WTC11 (cell line): ENCODE measurements at places on chromosomes 12 and 14. TPM values are rescaled to one million over a fixed set of nuclear protein-coding genes. Genes with fewer than 3 reads are reported as not detected.

Gene PMEL
- 72.2 to 86.5 TPM (median 79.3 TPM) in 3 replicates for total RNA-seq

Gene ARMH4
- 11.8 to 12.2 TPM (median 12.1 TPM) in 3 replicates for total RNA-seq

Gene NTF3
- total RNA-seq = 1.2 to 1.5 TPM (median 1.3 TPM) in 3 replicates

Gene RASSF3
- 45.2 to 54.7 TPM (median 50.2 TPM) in 3 replicates for total RNA-seq

Gene CMA1
- total RNA-seq = not detected in 3 replicates

Gene ARHGEF40
- total RNA-seq = 58.6 to 74.2 TPM (median 58.8 TPM) in 3 replicates

Gene TSPAN9
- 21.8 to 27.6 TPM (median 23.9 TPM) in 3 replicates for total RNA-seq

Gene FSCB
- total RNA-seq = not detected in 3 replicates

Gene BBOF1
- total RNA-seq = 0.48 to 0.98 TPM (median 0.73 TPM) in 3 replicates

Gene ESR2
- total RNA-seq = 0.23 to 0.50 TPM (median 0.39 TPM) in 3 replicates

Gene POU6F1
- total RNA-seq = 10.2 to 14.5 TPM (median 11.2 TPM) in 3 replicates
